ENCODE measurements at places on chromosomes 11 and 22. TPM values are rescaled to one million over a fixed set of nuclear protein-coding genes. Genes with fewer than 3 reads are reported as not detected.

IL18 gene
- total RNA-seq, result 11.1 TPM

KCNQ1 gene
- total RNA-seq, result 12.7 TPM

LIPT2 gene
- 4.8 TPM for total RNA-seq

OR8D1 gene
- not detected for total RNA-seq

TCN2 gene
- total RNA-seq, result 28.7 TPM

OR4A16 gene
- total RNA-seq, result not detected

CTR9 gene
- 18.6 TPM for total RNA-seq

LRFN4 gene
- 13.2 TPM for total RNA-seq

CSRP3 gene
- total RNA-seq, result 1,021 TPM

RAG2 gene
- not detected for total RNA-seq

SLC5A1 gene
- total RNA-seq, result 34.9 TPM

CCDC15 gene
- not detected for total RNA-seq

C11orf42 gene
- total RNA-seq, result not detected

KCNK7 gene
- total RNA-seq, result not detected

RIBC2 gene
- total RNA-seq, result not detected

EXPH5 gene
- total RNA-seq, result 2.8 TPM

ZNF74 gene
- total RNA-seq, result 5.6 TPM

PLEKHA7 gene
- total RNA-seq, result 24.6 TPM

PKDREJ gene
- total RNA-seq, result 0.07 TPM

HEPN1 gene
- not detected for total RNA-seq

FAM111B gene
- total RNA-seq, result 0.20 TPM

SLN gene
- 767 TPM for total RNA-seq

C11orf87 gene
- total RNA-seq, result not detected

UPK3A gene
- not detected for total RNA-seq

ANO3 gene
- total RNA-seq, result not detected

SMIM35 gene
- total RNA-seq, result not detected

CYB5R2 gene
- 4.0 TPM for total RNA-seq

NLRP14 gene
- total RNA-seq, result not detected

All from right atrium auricular region (tissue), 2 donors.